Frontal cortex (tissue), 4 donors: ENCODE measurements at places on chromosomes 3 and 15. TPM values are rescaled to one million over a fixed set of nuclear protein-coding genes. Genes with fewer than 3 reads are reported as not detected.

Gene ADPRH
- 1.2 TPM for total RNA-seq

DNA sequence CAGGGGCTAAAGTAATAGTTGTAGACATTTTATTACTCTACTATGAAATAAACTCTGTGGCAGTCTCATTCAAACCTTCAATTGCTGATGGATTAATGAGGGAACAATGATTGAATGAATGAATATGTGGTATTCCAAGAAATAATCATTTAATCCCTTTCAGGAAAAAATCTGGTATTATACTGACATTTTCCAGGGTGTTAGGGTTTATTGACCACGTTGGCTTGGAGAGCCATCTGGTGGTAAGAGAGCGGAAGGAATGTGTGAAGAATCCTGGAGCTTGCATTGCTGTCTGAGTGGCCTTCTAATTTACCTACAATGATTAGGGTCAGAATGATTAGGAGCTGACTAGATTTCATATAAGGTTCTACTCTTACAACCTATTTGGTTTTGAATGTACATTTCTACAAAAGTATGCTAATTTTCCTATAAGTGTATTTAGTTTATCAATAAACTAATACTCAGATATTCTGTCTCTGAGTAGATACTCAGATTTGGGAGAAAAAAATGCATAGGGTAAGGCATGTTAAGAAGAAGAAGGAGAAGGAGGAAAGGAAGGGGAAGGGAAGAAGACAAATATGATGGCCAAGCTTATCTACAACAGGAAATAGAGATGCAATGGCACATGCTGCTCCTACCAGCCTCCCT, 249.9 kb downstream of the ROBO1 start:
- no peak for DNase-seq

Gene IL5RA
- total RNA-seq = under 0.01 TPM

DNA sequence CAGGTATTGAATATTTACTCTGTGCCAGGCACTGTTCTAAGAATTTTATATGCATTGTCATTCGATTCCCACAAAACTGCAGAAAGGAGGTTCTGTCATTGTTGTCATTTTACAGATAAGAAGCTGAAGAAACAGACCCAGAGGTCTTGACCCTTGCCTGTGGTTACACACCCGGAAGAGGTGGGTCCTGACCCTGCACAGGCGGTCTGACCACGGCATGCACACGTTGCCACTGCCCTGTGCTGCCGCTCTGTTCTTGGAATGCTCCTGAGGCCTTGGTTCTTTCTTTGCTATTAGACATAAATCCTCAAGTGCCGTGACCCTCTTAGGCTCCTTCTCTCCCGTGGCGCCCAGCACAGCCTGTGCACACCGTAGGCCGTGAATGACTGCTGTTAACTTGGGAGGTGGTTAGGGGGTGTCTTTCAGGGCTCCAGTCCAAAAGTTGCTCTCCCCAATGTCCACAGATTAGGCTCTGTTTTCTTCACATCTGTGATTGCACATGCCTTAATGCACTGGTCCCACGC, 74.1 kb upstream of the PLXNA1 start:
- DNase-seq = no peak

GRCh38 chr3:43499256-43499655, 122.6 kb downstream of the ANO10 start:
- no peak for DNase-seq

GRCh38 chr3:35633332-35634124, 5.8 kb upstream of the ARPP21 start:
- no peak for DNase-seq
